WTC11 (cell line): ENCODE measurements at places on chromosomes 1 and 21. TPM values are rescaled to one million over a fixed set of nuclear protein-coding genes. Genes with fewer than 3 reads are reported as not detected.

DNA sequence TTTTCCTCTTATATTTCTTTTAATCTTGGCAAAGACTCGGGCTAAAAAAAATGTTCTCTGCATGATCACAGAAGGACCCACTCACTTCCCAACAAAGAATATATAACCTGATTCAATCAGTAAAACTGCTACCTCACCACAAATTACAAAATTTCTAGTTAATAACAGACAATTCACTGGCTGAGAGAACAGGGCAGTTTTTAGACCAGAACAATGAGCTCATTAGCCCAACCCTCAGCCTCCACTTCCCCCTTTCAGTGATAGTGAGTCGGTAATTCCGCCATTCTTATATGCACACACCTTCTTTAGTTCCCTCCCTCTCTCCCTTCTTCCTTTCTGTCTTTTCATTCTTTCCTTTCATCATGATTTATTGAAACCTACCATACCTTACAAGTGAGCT lies 8.9 kb downstream of the SIPA1L2 start:
- no peak overlapping the region for H3K4me3 ChIP-seq
- no peak for DNase-seq
- no peaks in the 10 kb centered on the region; the same call in 1 of the 2 replicates for H3K27me3 ChIP-seq
- peak overlapping the region; percentile 35; the same call in 1 of the 2 replicates for H3K27ac ChIP-seq
- peaks cover 89% of the 10 kb centered on the region for H3K4me1 ChIP-seq
- H3K36me3 ChIP-seq = no peaks in the 10 kb centered on the region

- DNase-seq = no peak
- no peaks in the 10 kb centered on the region for H3K4me1 ChIP-seq
- no peaks in the 10 kb centered on the region for H3K36me3 ChIP-seq
- no peaks in the 10 kb centered on the region; the same call in 1 of the 2 replicates for H3K27me3 ChIP-seq
- H3K27ac ChIP-seq = no peak overlapping the region
These were observed 50.9 kb downstream of the VANGL2 start for GRCh38 chr1:160451119-160451858.

DNA sequence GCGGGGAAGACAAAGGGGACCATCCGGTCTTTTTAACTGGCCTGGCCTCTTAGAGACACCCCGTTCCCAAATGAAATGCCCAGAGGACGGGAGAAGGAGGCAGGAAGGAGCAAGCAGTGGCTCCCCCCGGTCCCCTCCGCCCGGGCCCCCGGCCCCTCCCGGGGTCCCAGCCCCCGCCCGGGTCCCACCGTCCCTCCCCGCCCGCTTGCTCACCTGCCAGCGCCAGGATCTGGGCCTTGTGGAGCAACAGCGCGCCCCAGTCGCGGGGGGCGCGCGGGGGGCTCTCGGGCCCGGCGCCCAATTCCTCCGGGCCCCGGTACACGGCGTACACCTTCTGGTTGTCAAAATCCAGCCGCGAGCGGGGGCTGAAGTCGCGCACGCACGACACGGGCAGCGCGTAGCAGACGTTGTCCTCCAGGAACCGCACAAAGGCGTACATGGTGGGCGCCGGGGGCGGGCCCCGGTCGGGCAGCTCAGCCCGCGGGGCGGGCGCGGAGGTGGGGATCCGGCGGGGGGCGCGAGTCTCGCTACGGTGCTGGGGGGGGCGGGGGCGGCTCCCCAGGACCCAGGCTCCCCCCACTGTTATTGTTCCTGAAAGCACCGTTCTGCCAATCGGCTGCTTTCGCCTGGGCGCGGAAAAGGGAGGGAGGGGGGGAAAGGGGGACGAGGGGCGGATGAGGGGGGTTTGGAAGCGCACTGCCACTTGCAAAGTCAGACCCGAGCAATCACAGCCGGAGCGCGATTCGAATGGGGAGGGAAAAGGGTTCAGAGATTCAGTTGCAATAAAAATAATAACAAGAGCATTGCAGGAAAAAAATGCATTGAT lies at the start of gene BEND5:
TSS of gene BEND5 (minus strand) at position 499 of the 826 bp plus-strand sequence. CDS start at position 439, 60 bp downstream.
- H3K4me1 ChIP-seq = peaks cover 10% of the 10 kb centered on the region; the same call in 1 of the 2 replicates
- peaks cover 6% of the 10 kb centered on the region for H3K27me3 ChIP-seq
- H3K27ac ChIP-seq = peak within 1 kb of the TSS; percentile 33; the same call in 1 of the 2 replicates
- DNase-seq = peak; percentile 65
- peak within 1 kb of the TSS; percentile 97 for H3K4me3 ChIP-seq
- no peaks in the 10 kb centered on the region for H3K36me3 ChIP-seq

DNA sequence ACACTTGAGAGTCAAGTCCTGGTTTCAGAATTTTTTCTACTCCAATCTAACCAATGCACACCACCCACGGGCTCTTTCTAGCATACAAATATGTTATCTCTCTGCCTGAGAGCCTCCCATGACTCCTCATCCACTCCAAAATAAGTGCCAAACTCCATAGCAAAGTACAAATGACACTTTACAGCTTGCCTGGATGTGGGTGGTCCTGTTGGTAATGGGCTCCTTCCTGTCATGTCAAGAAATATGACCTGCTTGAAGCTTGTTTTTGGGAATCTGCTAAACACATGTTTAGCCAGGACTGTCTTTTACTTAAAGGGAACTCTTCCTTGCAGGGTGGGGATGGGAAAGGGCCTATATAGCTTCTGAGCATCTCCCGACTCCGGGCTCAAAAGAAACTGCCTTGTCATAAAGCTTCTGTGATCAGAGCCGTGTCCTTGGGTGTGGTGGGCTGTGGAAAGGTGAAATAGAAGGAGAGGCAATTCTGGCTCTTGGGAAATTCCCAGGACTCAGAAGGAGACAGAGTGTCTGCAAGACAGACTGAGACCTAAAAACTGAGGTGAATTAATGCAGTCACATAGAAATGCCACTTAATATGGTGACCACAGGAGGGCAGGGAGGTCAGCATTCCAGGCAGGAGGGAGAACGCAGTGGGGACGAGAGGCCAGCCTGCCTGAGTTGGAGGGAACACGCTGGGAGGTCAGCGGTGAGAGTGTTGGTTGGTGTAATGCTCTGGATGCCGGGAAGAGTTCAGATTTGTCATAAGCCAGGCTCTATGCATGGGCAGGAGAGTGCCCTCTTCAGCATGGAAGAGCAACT lies 6.1 kb upstream of the IGFN1 start:
- peaks cover 7% of the 10 kb centered on the region for H3K4me1 ChIP-seq
- peaks cover 10% of the 10 kb centered on the region for H3K27me3 ChIP-seq
- H3K36me3 ChIP-seq = no peaks in the 10 kb centered on the region
- peak; percentile 46 for DNase-seq
- H3K27ac ChIP-seq = no peak overlapping the region

DNA sequence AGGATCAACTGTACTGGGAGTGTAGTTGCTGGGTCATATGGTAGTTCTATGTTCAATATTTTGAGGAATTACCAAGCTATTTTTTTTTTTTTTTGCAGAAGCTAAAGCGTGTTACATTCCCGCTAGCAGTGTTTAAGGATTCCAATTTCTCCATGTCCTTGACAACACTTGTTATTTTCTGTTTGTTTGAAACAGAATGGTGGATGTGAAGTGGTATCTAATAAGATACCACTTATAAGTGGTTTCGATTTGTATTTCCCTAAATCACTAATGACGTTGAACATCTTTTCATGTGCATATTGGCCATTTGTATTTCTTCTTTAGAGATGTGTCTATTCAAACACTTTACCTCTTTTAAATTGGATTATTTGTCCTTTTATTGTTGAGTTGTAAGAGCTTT lies 112.2 kb downstream of the DISP1 start:
- H3K4me3 ChIP-seq = no peak overlapping the region
- H3K27me3 ChIP-seq = no peaks in the 10 kb centered on the region
- peaks cover 42% of the 10 kb centered on the region for H3K4me1 ChIP-seq
- H3K27ac ChIP-seq = peak overlapping the region; percentile 21; the same call in 1 of the 2 replicates

The SAMSN1 gene
- total RNA-seq = 1.0 to 1.3 TPM (median 1.2 TPM) in 3 replicates

DNA sequence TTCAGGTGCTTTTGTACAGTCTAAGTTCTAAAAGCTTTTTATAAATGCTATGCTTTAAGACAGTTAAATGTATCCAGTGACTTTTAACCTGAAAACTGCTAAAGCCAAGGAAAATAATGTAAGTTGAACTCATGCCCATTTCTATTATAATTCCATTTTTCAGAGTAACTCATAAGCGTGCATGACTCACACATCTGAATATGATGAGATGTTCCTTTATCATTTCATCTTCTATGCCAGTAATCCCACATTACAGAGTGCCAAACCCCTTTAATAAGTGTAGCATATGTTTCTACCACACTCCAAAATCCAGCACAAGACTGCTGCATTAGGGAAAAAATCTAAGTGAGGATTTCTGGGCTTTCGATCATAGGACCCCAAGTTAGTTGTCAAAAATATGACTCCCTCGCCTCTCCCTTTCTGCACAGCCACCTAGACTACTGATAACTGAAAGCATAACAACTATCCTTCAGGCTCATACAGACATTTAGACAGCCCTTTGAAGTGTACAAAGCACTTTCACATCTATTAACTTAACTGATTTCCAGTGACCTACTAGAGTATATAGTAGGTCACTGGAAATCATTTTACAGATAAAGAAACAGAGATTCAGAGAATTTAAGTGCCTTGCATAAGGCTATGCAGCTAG lies 45.3 kb downstream of the JAK1 start:
- H3K4me1 ChIP-seq = peaks cover 28% of the 10 kb centered on the region
- no peaks in the 10 kb centered on the region for H3K36me3 ChIP-seq
- no peak overlapping the region for H3K27ac ChIP-seq
- no peak overlapping the region for H3K4me3 ChIP-seq
- no peak for DNase-seq

The RLF gene
- 18.5 to 22.1 TPM (median 20.2 TPM) in 3 replicates for total RNA-seq

DNA sequence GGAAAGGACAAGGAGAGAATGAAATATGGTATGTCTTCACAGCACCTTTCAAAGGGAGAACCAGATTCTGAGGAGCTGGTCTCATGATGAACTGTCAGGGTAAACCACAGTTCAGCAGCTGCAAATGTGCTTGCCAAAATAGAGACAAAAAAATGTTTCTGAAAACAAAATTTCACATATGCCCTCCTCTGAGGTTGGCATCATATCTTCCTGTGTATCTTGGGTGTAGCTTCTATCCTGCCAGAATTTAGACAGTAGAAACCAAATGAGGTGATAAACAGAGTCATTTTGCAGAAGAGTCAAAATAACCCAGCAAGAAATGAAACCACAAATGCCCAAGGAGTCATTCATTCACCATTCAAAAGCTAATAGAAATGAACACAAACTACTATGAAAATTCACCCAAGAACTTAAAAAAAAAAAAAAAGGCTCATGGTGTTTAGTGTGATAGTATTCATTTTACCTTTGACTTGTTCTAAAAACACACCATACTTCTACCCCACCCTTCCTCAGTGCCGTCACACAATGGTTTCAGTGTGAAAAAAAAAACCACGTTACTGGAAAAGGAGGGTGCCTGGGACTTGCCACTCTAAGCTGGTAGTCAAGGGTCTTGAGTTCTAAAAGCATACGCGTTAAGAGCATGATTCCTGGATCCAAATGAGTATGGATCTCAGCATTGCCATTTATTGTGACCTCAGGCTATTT lies 18.5 kb downstream of the SELL start:
- peaks cover 10% of the 10 kb centered on the region for H3K27me3 ChIP-seq
- no peaks in the 10 kb centered on the region for H3K36me3 ChIP-seq
- peaks cover 26% of the 10 kb centered on the region for H3K4me1 ChIP-seq
- DNase-seq = no peak

The CFHR4 gene
- total RNA-seq = 0.42 TPM in 1 of 3 replicates, not detected in the others

The CNKSR1 gene
- 18.0 to 20.5 TPM (median 19.7 TPM) in 3 replicates for total RNA-seq

- DNase-seq = no peak
- H3K4me3 ChIP-seq = peak overlapping the region; percentile 90
- H3K27me3 ChIP-seq = peaks cover 50% of the 10 kb centered on the region
These were observed 7.3 kb downstream of the FCRLB start for GRCh38 chr1:161728376-161729226.

The DNASE2B gene
- 0.15 to 0.23 TPM in 2 of 3 replicates, not detected in the other for total RNA-seq

DNA sequence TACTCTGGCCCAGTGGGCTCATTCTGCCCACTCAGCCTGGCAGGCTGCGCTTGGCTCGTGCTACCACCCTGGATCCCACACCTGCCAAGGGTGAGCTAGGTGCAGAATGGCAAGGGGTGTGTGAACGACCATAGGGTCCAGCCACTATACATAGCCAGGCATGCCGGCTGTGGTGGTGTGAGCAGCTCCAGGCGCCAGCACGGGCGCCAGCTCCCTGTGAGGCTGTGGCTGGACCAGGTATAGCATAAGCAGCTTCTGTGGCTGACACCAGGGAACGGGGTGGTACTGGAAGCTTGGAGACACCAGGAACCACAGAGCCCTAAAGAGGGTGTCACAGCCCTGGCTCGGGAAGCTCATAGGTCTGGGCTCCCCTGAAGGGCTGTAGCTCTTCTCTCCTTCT lies 18.6 kb downstream of the CCDC18 start:
- H3K27me3 ChIP-seq = no peaks in the 10 kb centered on the region
- no peak overlapping the region for H3K27ac ChIP-seq
- H3K36me3 ChIP-seq = peaks cover 36% of the 10 kb centered on the region
- H3K4me1 ChIP-seq = no peaks in the 10 kb centered on the region

DNA sequence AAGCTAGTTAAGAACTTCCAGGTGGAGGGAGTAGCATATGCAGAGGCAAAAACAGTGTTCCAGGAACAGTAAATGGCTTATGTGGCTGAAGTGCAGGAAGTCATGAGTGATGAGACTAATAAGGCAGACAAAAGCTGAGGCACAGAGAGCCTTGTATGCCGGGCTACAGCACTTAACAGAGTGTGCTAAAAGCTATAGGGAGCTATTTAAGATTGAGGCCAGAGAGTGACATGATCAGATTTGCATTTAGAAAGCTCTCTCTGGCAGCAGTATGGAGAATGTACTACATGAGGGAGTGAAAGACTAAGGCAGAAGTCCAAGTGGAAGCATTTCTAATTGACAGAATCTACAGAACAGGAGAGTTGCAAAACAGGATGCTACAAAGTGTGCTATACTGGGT lies 38.6 kb downstream of the WASF2 start:
- H3K4me1 ChIP-seq = peaks cover 33% of the 10 kb centered on the region
- no peak for DNase-seq
- H3K36me3 ChIP-seq = peaks cover 8% of the 10 kb centered on the region
- H3K27ac ChIP-seq = peak overlapping the region; percentile 15; the same call in 1 of the 2 replicates
- no peaks in the 10 kb centered on the region for H3K27me3 ChIP-seq

GRCh38 chr1:199918196-199918769 lies 109.2 kb upstream of the NR5A2 start:
- H3K36me3 ChIP-seq = no peaks in the 10 kb centered on the region
- peaks cover 4% of the 10 kb centered on the region for H3K4me1 ChIP-seq
- no peak overlapping the region for H3K27ac ChIP-seq
- H3K4me3 ChIP-seq = no peak overlapping the region
- DNase-seq = no peak

GRCh38 chr1:20185834-20186782 lies at the start of the genes PLA2G2C and UBXN10:
TSS of gene PLA2G2C (minus strand) at chr1:20186518. CDS start at chr1:20177363, 9,155 bp downstream.
TSS of gene UBXN10 (plus strand) at chr1:20186096. CDS start at chr1:20190562, 4,466 bp downstream.
- peaks cover 24% of the 10 kb centered on the region for H3K4me1 ChIP-seq
- peak within 1 kb of the TSS; percentile 75 for H3K4me3 ChIP-seq
- peak; percentile 81 for DNase-seq
- no peaks in the 10 kb centered on the region for H3K36me3 ChIP-seq
- H3K27me3 ChIP-seq = peaks cover 40% of the 10 kb centered on the region
- H3K27ac ChIP-seq = peak within 1 kb of the TSS; percentile 21; the same call in 1 of the 2 replicates

DNA sequence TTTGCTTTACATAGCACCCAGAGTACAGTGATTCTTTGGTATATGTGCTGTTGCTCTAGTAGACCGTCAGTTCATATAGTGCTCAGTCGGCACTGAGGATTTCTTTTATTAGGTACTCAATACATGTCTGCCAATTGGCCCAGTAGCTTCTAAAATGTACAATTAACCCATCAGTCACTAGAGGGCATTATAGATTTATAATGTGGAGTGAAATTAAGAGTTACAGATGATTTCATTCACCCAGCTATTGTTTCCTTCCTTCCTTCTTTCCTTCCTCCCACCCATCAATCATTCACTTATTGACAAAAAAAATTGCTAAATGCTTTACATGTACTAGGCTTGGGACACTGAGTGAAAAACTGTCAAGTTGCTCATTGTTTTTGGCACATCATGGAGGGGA lies 263.6 kb upstream of the USP24 start:
- no peaks in the 10 kb centered on the region for H3K4me1 ChIP-seq
- H3K4me3 ChIP-seq = no peak overlapping the region
- no peaks in the 10 kb centered on the region for H3K36me3 ChIP-seq
- DNase-seq = no peak
- H3K27me3 ChIP-seq = no peaks in the 10 kb centered on the region; the same call in 1 of the 2 replicates
